ENCODE measurements at places on chromosomes 12 and 14.

DNA sequence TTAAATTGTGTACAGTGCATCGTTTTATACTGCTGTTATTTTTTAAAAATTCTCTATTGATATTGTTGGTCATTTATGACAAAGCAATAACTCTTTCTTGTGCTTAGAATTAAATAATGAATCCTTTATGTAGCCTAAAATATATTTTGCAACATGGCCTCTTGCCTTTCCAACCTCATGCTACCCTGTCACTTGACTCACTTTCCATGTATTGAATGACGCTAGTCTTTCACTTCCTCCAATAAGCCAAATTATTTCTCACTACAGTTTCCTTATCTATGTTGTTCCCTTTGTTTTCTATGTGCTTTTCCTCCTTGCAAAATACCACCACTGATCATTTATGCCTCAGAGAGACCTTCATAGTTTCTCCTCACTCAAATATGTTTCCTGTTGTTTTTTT lies 16.3 kb upstream of the EPYC start:
- H3K4me1 ChIP-seq, result no peaks in the 10 kb centered on the region
- H3K4me3 ChIP-seq, result no peak overlapping the region
- no peaks in the 10 kb centered on the region for H3K36me3 ChIP-seq
- H3K27ac ChIP-seq, result no peak overlapping the region

- H3K27me3 ChIP-seq, result no peaks in the 10 kb centered on the region
- no peak for DNase-seq
- H3K4me1 ChIP-seq, result peaks cover 4% of the 10 kb centered on the region
- no peak overlapping the region for H3K4me3 ChIP-seq
- H3K27ac ChIP-seq, result no peak overlapping the region
- H3K36me3 ChIP-seq, result no peaks in the 10 kb centered on the region
Measured at GRCh38 chr14:24110523-24110922, 4.1 kb upstream of the DCAF11 start.

DNA sequence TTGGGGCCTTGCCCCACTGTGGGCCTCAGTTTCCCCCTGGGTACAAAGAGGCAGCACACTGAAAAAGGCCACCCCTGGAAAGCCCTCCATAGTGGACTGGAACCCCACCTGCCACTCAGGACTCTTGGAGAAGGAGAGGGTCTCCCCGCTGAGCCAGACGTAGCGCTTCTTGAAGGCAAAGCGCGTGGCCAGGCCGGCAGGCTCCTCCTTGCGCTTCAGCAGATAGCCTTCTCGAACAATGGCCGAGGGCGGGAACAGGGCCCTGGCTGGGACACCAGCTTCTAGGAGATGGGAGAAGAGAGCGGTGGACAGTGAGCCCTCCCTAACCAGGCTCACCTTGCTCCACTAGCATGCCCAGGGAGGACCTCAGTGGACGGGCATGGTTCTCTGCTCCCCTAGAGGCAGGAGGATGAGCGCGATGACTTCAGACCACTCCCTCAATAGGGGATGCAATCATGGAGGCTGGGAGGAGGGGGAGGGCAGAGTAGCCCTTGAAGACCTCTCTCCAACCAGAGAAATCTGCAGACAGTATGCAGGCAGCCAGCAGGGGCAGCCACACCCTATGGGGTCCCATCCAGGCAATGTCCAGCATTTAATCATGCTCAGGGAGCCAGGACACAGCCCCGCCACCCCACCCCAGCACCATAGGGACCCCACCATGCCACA lies 29.8 kb downstream of the RASAL1 start:
- no peaks in the 10 kb centered on the region for H3K4me1 ChIP-seq
- H3K36me3 ChIP-seq, result no peaks in the 10 kb centered on the region
- no peak for DNase-seq
- H3K27ac ChIP-seq, result no peak overlapping the region

DNA sequence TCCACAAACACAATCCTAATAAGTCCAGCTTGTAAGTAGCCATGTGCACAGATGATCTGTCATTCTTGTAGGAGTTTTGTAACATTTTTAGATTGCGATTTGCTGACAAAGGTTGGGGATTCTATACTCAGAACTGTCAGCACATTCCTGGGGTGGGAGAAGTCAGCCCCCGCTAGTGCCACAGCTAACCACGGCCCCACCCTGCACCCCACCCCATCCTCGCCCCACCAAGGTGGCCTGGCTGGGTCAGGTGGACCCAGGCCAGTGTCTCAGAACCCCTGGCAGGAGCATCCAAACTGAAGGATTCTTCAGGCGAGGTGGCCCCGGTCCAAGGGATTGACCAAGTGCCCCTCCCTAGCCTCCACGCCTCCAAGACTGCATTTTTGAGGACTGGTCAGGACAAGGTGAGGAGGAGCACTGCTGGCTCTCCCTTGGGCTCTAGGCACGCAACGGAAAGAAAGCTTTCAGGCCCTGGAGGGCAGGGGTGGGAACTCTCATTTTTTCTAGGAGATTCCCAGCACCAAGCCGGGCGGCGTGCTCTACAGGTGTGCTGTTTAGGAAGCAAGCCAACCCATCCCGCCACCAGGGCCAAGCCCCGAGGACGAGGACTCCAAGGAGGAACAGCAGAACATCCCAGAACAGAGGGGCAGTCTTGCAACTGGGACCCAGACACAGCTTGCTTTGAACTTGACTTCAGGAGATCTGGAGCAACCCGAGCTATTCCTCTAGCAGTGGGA lies 172.8 kb downstream of the BCL11B start:
- H3K27ac ChIP-seq, result peak overlapping the region; percentile 43
- no peak overlapping the region for H3K4me3 ChIP-seq
- no peaks in the 10 kb centered on the region for H3K4me1 ChIP-seq
- H3K36me3 ChIP-seq, result no peaks in the 10 kb centered on the region
- H3K27me3 ChIP-seq, result no peaks in the 10 kb centered on the region

GRCh38 chr12:120741476-120742421 lies 16.1 kb downstream of the ACADS start:
- H3K4me1 ChIP-seq, result no peaks in the 10 kb centered on the region
- H3K4me3 ChIP-seq, result no peak overlapping the region
- peaks cover 6% of the 10 kb centered on the region for H3K36me3 ChIP-seq
- H3K27ac ChIP-seq, result peak overlapping the region; percentile 12
- DNase-seq, result no peak

- H3K36me3 ChIP-seq, result no peaks in the 10 kb centered on the region
- H3K4me3 ChIP-seq, result no peak overlapping the region
- no peak for DNase-seq
- peaks cover 10% of the 10 kb centered on the region for H3K4me1 ChIP-seq
- no peak overlapping the region for H3K27ac ChIP-seq
- no peaks in the 10 kb centered on the region for H3K27me3 ChIP-seq
Measured at GRCh38 chr14:51621654-51622053, 30.1 kb upstream of the FRMD6 start.

DNA sequence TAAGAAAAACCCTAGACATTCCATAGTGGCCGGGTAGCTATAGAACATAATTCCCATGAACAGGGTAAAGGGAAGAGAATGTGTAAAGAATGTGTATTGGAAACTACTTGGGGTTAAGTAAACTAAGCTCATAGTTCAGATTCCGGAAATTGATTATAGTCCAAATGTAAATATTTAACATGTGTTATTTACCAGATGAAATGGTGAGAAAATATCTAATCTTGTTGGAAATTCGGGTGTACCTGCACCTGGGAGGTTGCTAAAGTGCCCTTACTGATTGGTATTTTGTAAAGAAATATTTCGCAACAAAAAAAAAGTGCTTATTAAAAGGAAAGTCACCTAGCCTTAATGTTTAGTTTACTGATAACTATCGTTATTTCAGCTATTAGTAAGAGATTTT lies 14.4 kb downstream of the RASSF9 start:
- no peak overlapping the region for H3K27ac ChIP-seq
- no peaks in the 10 kb centered on the region for H3K36me3 ChIP-seq
- no peaks in the 10 kb centered on the region for H3K27me3 ChIP-seq
- no peak for DNase-seq
- no peaks in the 10 kb centered on the region for H3K4me1 ChIP-seq

GRCh38 chr14:58071341-58071740 lies 80.7 kb downstream of the ARMH4 start:
- H3K27me3 ChIP-seq, result no peaks in the 10 kb centered on the region
- no peak for DNase-seq
- no peak overlapping the region for H3K4me3 ChIP-seq
- H3K27ac ChIP-seq, result no peak overlapping the region
- H3K4me1 ChIP-seq, result no peaks in the 10 kb centered on the region

DNA sequence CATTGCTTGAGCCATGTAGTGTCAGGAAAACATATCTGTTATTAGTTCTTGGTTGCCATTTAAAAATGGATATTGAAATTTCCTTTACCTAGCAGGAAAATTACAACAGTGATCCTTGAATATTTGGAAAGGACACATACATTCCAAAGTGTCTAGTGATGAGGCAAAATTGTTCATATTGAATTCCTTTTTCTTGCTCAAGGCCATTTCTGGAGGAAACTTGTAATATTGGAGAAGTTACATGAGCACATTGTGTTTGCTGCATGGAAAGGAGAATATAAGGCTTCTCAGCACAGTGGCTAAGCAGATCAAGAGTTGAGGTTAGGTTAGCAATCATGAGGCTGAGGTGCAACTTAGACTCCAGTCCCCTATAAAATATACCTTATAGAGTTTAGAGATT lies 121.9 kb downstream of the PDE3A start:
- no peaks in the 10 kb centered on the region for H3K4me1 ChIP-seq
- no peak overlapping the region for H3K27ac ChIP-seq
- no peak for DNase-seq
- H3K27me3 ChIP-seq, result no peaks in the 10 kb centered on the region
- H3K36me3 ChIP-seq, result no peaks in the 10 kb centered on the region

DNA sequence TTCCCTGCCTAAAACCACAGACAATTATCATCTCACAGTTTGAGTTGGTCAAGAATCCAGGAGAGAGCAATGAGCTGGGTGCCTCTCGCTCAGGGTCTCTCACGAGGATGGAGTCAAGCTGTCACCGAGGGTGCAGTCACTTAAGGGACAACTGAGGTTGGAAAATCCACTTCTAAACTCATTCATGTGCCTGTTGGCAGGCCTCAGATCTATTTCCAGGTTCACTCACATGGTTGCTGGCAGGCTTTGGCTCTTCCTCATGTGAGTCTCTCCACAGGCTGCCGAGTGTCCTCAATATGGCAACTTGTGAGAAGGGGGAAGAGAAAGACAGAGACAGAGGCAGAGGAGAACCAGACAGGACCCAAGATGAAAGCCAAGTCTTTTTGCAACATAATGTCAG lies 10.5 kb upstream of the OR10P1 start:
- no peak for DNase-seq
- H3K4me1 ChIP-seq, result no peaks in the 10 kb centered on the region
- H3K4me3 ChIP-seq, result no peak overlapping the region
- no peak overlapping the region for H3K27ac ChIP-seq

DNA sequence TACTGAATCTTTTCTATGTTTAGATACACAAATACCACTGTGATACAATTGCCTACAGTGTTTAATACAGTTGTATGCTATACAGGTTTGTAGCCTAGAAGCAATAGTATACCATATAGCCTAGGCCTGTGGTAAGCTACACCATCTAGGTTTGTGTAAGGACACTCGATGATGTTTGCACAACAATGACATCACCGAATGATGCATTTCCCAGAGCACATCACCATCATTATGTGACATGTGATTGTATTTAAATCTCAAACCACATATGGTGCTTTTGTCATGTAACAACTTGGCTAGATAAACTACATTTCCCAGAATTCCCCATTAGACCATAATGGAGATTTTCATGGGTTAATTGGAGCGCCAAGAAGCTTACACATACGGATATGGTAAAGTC lies 128.4 kb upstream of the CPNE8 start:
- no peaks in the 10 kb centered on the region for H3K36me3 ChIP-seq
- no peaks in the 10 kb centered on the region for H3K27me3 ChIP-seq
- no peaks in the 10 kb centered on the region for H3K4me1 ChIP-seq
- no peak overlapping the region for H3K4me3 ChIP-seq
- H3K27ac ChIP-seq, result no peak overlapping the region
- no peak for DNase-seq

- H3K27me3 ChIP-seq, result peaks cover 6% of the 10 kb centered on the region
- H3K4me3 ChIP-seq, result peak within 1 kb of the TSS; percentile 72
- peak; percentile 26 for DNase-seq
- H3K4me1 ChIP-seq, result no peaks in the 10 kb centered on the region
- no peaks in the 10 kb centered on the region for H3K36me3 ChIP-seq
Measured at GRCh38 chr12:6700646-6701051, at the start of gene PIANP. Gene PIANP, minus strand, starts transcription at chr12:6700815. Its CDS starts 2,754 bp downstream, at chr12:6698061.

DNA sequence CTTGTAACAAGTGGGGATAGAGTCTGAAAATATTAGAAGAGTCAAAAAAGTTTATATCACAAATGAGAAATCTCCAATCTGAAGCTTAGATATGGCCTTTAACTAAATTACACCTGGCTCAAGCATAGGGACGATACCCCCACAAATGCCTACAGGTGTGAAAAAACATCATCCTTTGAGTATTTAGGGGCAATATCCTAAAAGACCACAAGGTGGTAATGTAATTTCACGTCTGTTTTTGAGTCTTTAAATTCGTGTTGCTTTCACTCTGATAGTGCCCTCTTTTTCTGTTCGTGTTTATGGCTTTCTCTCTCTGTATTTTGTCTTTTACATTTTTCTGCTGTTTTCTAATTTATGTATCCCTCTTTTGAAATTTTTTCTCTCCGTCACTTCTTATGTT lies 84.3 kb downstream of the ETNK1 start:
- no peak for DNase-seq
- no peak overlapping the region for H3K4me3 ChIP-seq
- H3K36me3 ChIP-seq, result no peaks in the 10 kb centered on the region
- no peaks in the 10 kb centered on the region for H3K4me1 ChIP-seq

DNA sequence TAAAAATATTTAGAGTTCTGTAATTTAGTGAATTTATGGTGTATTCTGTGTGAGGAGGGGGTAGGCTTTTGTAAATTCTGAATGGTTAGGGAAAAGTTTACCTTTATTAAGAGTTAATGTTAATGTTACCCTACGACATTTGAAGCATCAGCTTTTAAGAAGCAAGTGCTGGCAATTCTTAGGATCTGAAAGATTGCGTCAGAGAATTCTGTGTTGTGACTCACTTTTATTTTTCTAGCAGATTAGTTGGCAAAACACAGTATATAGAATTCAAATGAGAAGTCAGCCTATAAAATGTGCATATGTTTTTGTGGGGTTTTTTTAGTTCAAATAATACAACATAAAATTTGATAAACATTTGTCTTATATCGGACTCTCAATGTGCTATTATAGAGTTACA lies 97.6 kb downstream of the RAD52 start:
- no peaks in the 10 kb centered on the region for H3K4me1 ChIP-seq
- no peak overlapping the region for H3K27ac ChIP-seq
- no peak for DNase-seq
- H3K36me3 ChIP-seq, result no peaks in the 10 kb centered on the region
- no peaks in the 10 kb centered on the region for H3K27me3 ChIP-seq

GRCh38 chr14:90600619-90601018 lies 203.8 kb downstream of the CALM1 start:
- H3K4me3 ChIP-seq, result no peak overlapping the region
- DNase-seq, result no peak
- H3K27me3 ChIP-seq, result no peaks in the 10 kb centered on the region
- H3K4me1 ChIP-seq, result no peaks in the 10 kb centered on the region
- no peaks in the 10 kb centered on the region for H3K36me3 ChIP-seq
